ENCODE measurements at places on chromosomes 3 and 15.

DNA sequence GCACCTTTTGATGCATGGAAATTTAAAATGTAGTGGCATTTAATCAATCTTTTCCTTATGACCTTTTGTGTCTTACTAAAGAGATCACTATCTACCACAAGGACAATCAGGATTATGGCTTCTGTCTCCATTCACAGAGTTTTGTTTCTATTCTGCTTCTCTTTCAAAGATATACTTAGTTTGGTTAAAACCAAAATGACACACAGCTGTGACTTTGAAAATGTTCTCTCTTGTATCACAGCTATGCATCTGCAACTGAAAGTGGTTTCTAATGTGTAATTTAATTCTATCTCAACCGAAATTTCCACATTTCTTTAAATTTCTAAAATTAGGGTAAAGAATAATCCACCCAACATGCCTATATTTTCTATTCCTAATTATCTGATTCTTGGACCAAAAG lies 27.7 kb downstream of the HLTF start:
- no peak for DNase-seq

- no peak for DNase-seq
Observed at GRCh38 chr3:128548426-128549282, 55.7 kb upstream of the GATA2 start.

DNA sequence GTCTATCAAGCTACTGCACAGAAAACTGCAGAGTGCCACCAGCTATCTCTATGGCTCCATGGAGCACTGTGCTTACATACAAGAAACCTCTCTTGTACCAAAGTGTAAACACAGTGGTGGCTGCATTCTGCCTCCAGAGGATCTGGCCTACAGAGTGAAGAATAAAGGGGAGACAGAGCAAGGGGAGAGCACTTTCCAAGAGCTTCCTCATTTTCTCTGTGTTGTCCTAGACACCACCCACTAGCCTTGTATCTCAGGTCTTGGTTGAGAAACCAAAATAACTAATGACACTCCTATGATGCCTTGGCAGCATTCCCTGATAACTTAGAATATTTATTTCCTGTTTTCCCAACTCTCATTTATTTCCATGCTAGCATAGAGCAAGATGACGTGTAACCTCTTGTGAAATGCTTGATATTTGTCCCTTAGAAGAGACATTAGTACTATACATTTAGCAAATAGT lies 56.9 kb upstream of the PHLDB2 start:
- no peak for DNase-seq

DNA sequence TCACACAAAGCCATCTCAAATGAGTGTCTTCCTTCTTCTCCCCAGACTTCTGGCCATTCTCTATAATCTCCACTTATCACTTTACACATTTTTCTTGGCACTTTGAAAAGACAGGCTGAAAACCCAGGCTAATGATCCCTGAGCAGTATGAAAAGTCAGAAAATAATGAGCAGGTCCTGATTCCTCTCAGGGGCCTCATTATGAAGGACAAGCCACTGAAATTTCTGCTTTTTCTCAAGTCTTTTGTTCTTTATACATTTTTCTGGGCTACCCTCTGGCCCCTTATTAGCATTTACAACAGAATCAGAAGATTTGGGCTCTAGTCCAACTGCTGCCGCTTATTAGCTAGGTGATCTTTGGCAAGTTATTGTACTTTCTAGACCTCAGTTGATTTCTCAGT lies 9.5 kb upstream of the ST6GAL1 start:
- DNase-seq = no peak

- no peak for DNase-seq
Observed at GRCh38 chr3:20064796-20065564, 24.7 kb downstream of the KAT2B start.

GRCh38 chr3:47008234-47008796 lies 28.8 kb downstream of the NBEAL2 start:
- no peak for DNase-seq

- no peak for DNase-seq
Observed at GRCh38 chr3:102511639-102512038, 76.8 kb downstream of the ZPLD1 start.

- no peak for DNase-seq
Observed at GRCh38 chr15:57237301-57237642, 139.0 kb upstream of the CGNL1 start.

GRCh38 chr3:131749826-131750225 lies 247.1 kb upstream of the MRPL3 start:
- no peak for DNase-seq

- DNase-seq = no peak
Observed at GRCh38 chr3:133037436-133037835, 755 bp upstream of the TMEM108 start.

DNA sequence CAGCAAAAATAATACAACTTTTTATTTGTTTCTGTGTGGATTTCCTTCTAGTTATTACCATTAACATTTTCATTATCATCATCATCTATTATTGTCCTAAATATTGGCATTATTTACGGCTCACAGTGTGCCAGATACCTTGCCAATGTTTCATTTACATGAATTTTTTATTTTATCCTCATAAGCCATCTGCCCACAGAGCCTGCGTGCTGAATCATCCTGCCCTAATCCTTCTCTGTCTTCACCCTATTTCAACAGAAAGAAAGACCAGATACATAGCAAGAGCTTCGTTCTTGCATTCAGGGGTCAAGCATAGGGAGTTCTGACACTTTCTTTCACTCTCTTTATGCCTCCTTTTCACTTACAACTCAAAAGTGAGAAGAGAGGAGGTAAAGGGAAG lies 82.0 kb downstream of the KCNMB2 start:
- DNase-seq = no peak

GRCh38 chr3:178206521-178206920 lies 329.7 kb upstream of the KCNMB2 start:
- no peak for DNase-seq

DNA sequence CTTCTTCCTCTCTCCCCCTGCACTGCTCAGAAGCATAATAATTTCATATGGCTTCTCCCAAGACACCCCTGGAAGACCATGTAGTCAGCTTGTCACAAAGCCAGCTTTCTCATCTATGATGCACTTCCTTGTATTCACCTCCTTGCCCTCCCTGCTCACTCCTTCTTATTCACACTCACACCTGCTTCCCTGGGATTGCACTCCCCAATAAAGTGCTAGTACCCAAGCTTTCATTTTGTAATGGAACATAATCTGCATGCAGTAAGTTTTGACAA lies 76.9 kb upstream of the FRMD4B start:
- DNase-seq = no peak

All from GF-D8 (cell line).